ENCODE measurements at places on chromosomes 2 and 18. TPM values are rescaled to one million over a fixed set of nuclear protein-coding genes. Genes with fewer than 3 reads are reported as not detected.

GRCh38 chr2:42214669-42215068 is 45.5 kb downstream of the EML4 start:
- no peak for DNase-seq

GRCh38 chr18:63683890-63684289 is 18.9 kb upstream of the SERPINB11 start:
- no peak for DNase-seq

- DNase-seq, result no peak
Observed at GRCh38 chr2:6999211-6999877, 82.1 kb downstream of the RNF144A start.

DNA sequence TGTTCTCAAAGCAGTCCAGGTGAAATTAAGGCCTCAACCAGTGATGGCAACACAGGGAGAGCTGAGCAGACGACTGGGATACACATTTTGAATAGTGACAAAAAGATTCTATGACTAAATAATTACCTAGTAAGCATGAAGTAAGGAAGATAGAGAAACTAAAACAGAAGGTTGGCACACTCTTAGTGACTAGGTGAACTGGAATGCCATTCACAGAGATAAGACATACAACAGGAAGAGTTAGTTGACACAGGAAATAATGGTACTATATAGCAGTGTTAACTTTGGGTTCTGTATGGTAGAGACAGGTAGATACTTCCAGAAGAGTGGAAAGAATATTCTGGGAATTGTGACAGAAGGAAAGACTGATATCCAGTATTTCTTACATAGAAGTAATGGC is 181.8 kb upstream of the NT5C1B start:
- no peak for DNase-seq

GRCh38 chr2:121698318-121698930 is 38.3 kb downstream of the NIFK start:
- no peak for DNase-seq

GRCh38 chr2:59584958-59585357 is 968.5 kb downstream of the BCL11A start:
- no peak for DNase-seq

DNA sequence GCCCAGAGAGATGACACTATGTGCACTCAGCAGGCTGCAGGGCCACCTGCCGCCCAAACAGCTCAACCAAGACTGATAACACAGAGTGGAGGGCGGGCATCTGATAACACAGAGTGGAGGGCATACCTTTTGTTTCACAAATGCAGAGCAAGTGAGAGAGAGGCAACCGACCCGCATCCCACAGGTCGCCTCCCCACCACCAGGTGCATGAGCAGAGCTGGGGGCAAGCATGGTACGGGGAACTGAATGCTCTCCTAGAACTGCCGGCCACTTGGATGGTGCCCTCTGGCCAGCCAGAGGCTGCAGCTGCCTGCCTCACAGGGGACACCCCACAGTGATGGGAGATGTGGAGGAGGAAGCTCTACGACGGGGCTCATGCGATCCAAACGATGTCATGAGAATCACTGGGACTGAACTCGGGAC is 49.5 kb downstream of the ANO7 start:
- DNase-seq, result no peak

DNA sequence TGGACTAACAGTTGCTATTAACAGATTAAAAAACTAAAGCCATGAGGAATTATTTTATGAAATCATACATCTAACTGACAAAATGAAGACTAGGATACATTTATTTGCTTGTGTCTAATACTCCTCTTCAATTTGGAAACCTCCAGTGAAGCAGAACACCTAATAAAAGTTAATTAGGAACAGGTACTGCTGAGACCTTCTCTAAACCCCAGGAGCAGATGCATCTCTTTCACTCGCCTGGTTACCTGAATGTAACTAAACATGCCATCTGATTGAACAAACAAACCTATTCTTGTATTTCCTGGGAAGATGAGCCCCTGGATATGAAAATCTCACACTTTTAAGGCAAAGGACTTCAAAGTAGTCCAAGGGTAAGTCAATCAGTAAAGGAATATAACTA is 898.2 kb downstream of the NRXN1 start:
- no peak for DNase-seq

DNA sequence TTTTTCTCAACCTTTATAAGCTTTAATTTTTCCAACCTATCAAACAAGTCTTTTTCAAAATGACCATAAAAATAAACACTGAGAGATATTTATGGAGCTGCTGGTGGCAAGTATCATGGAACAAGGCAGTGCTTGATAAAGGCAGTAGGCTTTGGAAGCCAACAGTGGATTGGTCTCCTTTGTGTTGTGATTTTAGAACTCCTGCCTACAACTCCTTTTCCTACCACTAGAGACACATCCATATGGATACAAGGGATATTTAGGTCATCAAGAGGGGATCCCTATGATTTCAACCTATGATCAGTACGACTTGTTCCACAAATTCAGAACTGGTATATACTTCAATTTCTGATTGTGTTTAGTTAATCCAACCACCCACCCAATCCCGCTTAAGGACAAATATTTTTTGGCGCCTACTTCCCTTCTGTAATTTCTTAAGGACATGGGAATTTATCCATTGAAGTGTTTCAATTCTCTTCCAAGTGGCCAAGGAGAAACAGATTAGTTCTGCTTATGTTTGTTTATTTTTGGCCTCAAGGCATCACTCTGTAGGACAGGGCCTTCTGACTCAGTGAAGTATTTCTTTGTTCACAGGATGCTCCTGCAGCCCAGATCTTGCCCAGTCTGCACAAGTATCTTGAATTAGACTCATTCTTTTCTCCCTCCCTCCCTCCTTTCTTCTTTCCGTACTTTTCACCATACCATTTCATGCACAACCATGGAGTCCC is 2119.6 kb upstream of the PIK3C3 start:
- DNase-seq, result no peak

- DNase-seq, result no peak
Observed at GRCh38 chr18:24536326-24536725, 75.9 kb downstream of the HRH4 start.

- DNase-seq, result no peak
Observed at GRCh38 chr18:70135604-70136003, 69.9 kb downstream of the RTTN start.

- no peak for DNase-seq
Observed at GRCh38 chr18:10526561-10526949, 728 bp downstream of the NAPG start.

GRCh38 chr2:100620481-100620880 is 57.7 kb downstream of the PDCL3 start:
- no peak for DNase-seq

- DNase-seq, result no peak
Observed at GRCh38 chr2:231364961-231365810, 30.3 kb upstream of the B3GNT7 start.

- DNase-seq, result no peak
Observed at GRCh38 chr2:30425326-30425725, 21.7 kb upstream of the LCLAT1 start.

GRCh38 chr2:172442072-172442895 is 14.9 kb downstream of the ITGA6 start:
- DNase-seq, result peak; percentile 82

- no peak for DNase-seq
Observed at GRCh38 chr2:237131749-237132533, 46.3 kb downstream of the COPS8 start.

DNA sequence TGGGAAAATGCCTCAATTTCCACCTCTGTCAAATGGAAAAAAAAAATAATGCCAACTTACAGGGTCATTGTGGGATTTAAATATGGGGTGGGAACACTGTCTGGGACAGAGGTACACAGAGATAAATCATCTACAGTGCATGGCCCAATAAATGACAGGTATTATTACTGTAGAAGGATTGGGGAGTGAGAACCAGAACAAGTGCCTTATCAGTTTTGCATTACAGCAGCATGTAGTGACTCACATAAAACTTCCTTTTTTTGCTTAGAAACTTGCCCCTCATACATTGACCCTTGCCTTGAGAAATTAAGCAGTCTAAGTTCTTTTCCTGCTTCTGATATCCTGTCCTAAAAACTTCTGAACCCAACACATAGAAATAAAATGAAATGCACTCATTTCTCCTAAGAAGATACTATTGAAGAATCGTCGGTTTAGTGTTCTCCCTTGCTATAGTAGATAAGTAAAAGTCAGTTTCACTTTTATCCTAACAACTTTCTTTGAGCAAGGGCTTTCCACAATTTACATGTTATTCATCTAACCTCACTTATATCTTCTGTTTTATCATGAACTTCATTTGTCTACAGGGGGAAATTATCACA is 121.0 kb upstream of the HAAO start:
- no peak for DNase-seq

DNA sequence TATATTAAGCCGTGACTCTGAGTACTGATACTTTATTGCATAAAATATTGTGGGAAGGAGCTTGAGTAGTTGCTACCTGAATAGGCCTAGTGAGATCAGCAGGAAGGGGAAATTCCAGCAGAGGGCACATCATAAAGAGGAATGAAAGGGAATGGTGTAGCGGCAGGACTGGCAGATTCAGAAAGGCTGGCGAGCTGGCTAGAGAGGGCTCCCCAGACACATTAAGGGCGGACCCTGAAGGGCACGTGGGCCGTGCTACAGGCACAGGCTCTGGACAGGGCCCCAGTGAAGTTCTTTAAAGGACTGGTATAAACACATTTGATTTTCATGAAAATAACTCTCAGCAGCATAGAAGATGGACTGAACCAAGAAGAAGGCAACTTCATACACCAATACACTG is 43.0 kb downstream of the PTPN2 start:
- no peak for DNase-seq

DNA sequence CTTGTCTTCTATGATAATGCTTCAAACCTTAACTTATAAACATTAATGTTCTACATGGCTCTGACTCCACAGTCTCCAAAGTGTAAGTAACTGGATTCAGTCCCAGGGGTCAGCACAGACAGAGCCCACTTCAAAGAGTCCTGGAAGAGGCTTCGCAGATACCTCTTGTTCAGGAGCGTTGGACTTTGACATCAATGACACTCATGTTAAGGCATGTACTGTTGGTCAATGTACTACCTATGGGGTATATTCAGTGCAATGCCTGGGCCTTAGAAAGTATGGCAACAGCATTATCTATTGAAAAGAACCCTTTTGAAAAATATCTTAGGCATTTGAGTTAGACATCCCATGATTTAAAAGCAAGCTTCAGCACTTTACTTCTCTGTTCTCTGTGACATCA is 143.1 kb downstream of the GRB14 start:
- DNase-seq, result no peak

DNA sequence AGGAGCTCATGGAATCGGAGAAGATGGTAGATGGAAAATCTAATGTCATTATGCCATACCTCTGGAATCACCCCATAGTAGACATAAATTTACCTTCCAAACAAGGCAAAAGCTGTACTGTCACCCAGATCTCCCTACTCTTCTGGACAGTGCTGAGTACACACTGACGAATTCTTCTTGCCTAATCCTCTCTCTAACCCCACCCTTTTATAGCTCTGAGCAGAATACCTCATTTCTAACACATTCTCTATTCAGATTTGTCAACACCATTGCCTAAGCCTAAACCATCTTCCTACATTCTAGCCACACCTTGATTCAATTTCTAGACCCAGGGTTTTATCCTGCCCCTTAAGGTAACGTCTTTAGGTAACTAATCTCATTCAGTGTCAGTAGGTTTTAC is 321.0 kb upstream of the NRP2 start:
- DNase-seq, result no peak

- DNase-seq, result no peak
Observed at GRCh38 chr18:24535527-24536295, 75.3 kb downstream of the HRH4 start.

DNA sequence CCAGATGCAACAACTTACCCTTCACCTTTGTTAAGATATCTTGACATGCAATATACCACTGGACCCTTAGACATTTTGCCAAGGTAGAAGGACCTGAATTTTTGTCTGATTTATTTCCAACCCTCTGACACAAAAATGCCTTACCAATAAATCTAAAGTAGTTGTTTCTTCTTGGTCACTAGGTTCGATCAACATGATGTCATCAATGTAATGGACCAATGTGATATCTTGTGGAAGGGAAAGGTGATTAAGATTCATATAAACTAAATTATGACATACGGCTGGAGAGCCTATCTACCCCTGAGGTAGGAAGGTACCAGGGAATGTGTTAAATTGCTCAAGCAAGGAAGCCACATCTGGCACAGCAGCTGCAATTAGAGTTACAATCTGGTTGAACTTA is 67.7 kb upstream of the SERPINE2 start:
- DNase-seq, result no peak

GRCh38 chr2:26033270-26033817 is 540 bp upstream of the RAB10 start:
- peak; percentile 45 for DNase-seq

GRCh38 chr2:3403587-3404334 is 24.3 kb downstream of the TRAPPC12 start:
- DNase-seq, result no peak

DNA sequence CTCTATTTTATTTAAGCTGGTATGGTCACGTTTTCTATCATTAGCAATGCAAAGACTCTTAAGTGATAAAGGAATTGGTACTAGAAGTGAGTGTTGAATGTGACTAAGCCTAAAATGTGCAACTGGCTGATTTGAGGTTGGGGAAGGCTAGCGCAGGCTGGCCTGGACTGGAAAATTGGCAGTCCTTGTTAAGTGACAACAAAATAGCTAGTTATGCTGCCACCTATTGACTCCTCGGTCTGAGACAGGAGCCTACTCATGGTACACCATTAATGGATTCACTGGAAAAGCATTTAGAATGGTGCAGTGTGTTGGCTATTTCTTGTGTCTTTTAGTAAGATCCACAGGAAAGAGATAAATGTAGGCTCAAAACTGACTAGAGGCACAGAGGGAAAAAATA is 5.7 kb upstream of the WIPF1 start:
- DNase-seq, result peak; percentile 65

DNA sequence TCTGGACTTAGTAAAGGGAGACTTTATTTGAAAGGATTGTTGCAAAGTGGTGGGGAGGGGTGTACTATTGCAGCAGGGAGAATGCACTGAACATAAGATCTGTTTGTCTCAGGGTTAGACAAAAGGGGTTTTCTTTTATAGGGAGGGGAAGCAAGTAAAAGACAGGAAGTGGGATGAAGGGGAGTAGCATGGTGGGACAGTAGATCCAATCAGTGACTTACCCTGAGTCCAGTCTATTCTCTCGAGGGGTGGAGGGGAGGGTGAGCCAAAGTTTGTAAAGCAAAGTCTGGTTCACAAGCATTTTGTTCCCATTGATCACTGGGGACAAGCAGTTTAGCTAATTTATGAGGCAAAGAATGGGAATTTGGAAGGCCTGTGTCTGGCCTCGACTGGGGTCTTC is 35.0 kb upstream of the CYP27C1 start:
- no peak for DNase-seq

GRCh38 chr18:25805323-25805722 is 285.1 kb downstream of the SS18 start:
- no peak for DNase-seq

- DNase-seq, result no peak
Observed at GRCh38 chr2:175964195-175964594, 37.9 kb downstream of the LNPK start.

The UPP2 gene
- total RNA-seq, result not detected

The ESPNL gene
- total RNA-seq, result 0.49 TPM

The DSG1 gene
- total RNA-seq, result 0.89 TPM

The MC5R gene
- total RNA-seq, result not detected

The PLEK gene
- total RNA-seq, result 9.4 TPM

The CBLN2 gene
- 0.40 TPM for total RNA-seq

The CNGA3 gene
- total RNA-seq, result not detected

The GREB1L gene
- total RNA-seq, result 0.40 TPM

The INPP1 gene
- 41.8 TPM for total RNA-seq

The GPC1 gene
- 65.7 TPM for total RNA-seq

The TSGA10 gene
- total RNA-seq, result 9.3 TPM

The PASK gene
- 16.9 TPM for total RNA-seq

The FAM110C gene
- 41.8 TPM for total RNA-seq

The ASIC4 gene
- total RNA-seq, result not detected

All from mucosa of gallbladder (tissue), 1 donor.